Stimulated activated naive CD8-positive, alpha-beta T cell treated with anti-CD3 and anti-CD28 coated beads, Interleukin-15, Interleukin-2, amounts not matched to agents 100 U/mL and 50 U/mL, for 24 hours (primary cell): ENCODE measurements at places on chromosomes 7 and 10.

DNA sequence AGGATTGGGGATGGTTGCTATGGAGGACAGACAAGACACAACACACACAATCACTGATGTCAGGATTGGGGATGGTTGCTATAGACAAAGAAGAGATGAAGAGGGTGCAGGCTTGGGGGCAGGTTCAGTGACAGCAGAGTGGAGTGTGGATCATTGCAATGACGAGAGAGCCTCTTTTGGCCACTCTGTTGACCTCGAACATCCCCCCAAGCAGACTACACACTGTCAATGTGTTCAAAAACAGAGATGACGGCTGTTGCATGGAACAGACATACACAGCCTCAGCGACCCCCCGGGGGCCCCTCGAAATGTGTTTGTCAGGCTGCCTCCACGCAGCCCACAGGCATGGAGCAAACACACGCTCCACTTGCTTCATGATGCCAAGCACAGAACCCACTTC lies 133.0 kb downstream of the PTPRN2 start:
- no peak for DNase-seq

GRCh38 chr10:14150526-14150925 lies 180.2 kb downstream of the FRMD4A start:
- no peak for DNase-seq

GRCh38 chr7:121002-121785 lies 71.2 kb upstream of the FAM20C start:
- no peak for DNase-seq

DNA sequence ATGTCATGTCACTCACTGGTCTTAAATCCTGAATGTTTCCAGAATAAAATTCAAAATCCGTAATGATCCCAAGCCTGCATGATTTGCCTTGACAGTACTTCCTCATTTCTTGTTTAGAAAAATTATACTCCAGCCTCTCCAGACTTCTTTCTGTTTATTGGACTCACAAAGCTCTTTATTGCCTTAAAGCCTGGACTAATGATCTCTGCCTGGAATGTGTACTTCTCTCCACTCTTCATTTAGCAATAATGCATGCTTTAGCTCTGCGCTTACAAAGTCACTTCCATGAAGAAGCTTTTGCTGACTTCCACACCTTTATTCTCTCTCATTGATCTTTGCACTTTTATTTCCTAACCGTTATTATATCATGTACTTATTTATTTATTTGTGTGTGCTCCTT lies 27.4 kb upstream of the SLC26A3 start:
- DNase-seq: no peak

GRCh38 chr10:48773580-48773979 lies 88.9 kb downstream of the WDFY4 start:
- no peak for DNase-seq

- DNase-seq: no peak
Measured at GRCh38 chr10:71513936-71514335, 117.2 kb downstream of the CDH23 start.

DNA sequence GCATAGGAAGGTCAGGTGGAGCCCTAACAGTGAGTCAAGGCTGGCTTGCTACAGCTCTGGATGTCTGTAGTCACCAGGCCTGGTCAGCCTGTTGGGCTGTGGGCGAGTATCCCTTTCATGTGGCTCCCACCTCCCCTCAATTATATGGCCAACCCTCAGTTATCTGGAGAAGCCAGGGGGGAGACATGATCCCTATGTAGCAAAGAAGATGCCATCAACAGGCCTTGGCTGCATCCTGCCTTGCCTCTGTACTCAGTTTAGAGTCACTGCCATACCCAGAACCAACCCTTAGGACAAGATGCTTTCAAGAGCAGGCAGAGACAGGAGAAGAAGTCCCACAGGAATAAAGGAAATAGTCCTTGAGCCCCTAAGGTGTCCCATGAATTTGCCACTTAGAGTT lies 763.9 kb downstream of the GRID1 start:
- DNase-seq: no peak

- no peak for DNase-seq
Measured at GRCh38 chr7:51288896-51289622, 27.6 kb downstream of the COBL start.

DNA sequence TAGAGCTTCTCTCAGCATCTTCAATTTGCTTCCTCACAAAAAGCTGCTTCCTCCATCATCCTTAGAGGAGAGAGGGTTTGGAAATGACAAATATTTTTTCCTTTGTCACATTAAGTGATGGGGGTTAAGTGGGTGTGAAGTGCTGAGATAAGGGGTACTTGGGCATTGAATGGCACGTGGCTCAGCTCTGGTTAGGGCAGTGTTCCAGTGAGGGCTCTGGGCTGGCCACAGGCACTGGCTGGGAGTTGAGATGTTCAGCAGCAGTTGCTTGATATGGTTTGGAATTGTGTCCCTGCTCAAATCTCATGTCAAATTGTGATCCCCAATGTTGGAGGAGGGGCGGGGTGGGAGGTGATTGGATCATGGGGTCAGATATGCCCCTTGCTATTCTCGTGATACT lies 33.7 kb upstream of the CHCHD3 start:
- no peak for DNase-seq

GRCh38 chr7:112529521-112529920 lies 48.7 kb downstream of the LSMEM1 start:
- no peak for DNase-seq

DNA sequence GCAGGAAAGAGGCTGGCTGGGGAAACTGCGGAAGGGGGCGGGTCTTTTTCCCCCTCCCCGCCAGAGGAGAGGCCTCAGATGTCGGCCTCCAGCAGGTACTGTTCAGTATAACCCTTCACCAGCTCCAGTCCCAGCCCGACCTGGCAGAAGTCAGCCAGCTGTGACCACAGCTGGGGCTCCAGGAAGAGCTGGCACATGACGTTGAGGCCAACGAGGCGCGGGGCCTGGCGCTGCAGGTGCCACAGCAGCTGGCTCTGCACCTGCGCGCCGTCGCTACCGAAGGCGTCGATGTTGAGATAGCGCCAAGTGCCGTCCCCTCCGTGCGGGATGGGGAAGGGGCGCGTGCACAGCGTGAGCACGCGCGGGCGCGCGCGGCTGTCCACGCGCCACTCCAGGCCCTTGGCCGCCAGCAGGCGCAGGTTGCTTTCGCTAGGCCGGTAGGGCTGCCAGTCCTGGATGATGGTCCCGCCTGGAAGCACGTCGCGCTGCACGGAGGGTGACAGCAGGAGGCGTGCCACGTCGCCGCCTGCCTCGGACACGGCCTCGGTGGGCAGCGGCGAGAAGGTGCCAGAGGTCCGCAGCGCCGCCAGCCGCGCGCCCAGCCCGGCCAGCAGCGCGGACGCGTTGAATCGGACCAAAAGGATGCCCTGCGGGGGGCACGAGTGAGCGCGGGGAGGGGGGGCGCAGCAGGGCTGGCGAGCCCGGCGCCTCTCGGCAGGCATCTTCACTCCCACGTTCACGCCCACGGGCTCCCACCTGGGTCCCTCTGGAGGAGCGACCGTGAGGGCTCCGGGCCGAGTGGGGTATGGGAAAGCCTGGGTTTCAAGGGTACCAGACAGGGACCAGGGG lies 6.9 kb upstream of the VGF start:
- no peak for DNase-seq

- peak; percentile 62 for DNase-seq
Measured at GRCh38 chr10:80500572-80501380, 36.9 kb upstream of the SH2D4B start.

DNA sequence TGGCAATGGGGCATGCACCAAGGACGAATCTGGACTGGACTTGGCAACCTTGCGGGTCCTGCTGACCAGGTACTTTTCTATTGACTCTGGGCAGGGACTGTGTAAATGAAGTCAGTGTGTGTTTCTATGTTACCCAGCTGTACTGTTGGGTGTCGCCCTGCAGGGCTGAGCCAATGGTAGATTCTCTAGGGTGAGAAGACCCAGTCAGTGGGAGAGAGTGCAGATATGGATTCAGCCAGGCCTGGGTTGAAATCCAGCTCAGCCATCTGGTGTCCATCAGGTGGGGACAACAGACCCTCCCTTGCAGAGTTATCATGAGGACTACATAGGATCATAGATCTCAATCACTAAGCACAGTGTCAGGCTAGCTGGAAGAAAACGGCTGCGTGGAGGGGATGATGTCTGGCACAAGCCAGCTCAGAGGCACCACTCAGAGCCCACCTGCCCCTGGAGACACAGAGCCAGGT lies 4.9 kb upstream of the PPIF start:
- DNase-seq: no peak

DNA sequence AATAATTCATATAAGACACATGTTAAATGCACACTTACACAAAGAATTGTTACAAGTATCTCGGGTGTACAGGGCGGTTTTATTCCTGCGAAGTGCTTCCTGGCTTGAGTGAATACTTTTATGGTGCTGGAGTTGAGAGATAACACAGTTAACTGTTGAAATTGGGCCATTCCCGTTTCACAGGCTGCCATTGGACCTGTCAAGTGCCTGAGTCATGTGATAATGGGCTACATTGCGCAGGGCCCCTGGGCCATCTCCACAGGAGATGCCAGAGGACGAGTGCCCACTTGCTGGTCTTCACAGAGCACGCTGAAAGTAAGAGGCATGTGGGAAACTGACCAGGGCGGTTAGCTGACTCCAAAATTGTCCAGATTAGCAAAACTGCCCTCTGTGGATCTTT lies 4.8 kb downstream of the FBH1 start:
- no peak for DNase-seq

DNA sequence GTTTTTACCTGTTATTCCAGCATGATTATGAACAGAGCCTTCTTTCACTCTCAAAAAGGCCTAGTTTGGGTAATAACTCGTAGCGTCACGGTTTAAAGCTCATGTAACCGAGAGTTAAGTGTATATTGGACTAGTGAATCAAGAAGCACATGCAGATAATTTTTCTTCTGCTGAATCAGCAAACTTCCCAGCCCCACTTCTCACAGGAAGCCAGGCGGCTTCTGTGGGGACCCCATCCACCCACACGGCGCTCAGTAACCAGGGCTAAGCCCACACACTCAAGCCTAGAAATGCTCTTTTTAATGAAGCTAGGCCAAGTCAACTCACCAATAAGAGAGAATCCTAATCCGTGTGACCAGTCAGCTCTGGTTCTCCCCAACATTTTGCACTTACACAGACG lies 191.2 kb upstream of the MGMT start:
- no peak for DNase-seq

DNA sequence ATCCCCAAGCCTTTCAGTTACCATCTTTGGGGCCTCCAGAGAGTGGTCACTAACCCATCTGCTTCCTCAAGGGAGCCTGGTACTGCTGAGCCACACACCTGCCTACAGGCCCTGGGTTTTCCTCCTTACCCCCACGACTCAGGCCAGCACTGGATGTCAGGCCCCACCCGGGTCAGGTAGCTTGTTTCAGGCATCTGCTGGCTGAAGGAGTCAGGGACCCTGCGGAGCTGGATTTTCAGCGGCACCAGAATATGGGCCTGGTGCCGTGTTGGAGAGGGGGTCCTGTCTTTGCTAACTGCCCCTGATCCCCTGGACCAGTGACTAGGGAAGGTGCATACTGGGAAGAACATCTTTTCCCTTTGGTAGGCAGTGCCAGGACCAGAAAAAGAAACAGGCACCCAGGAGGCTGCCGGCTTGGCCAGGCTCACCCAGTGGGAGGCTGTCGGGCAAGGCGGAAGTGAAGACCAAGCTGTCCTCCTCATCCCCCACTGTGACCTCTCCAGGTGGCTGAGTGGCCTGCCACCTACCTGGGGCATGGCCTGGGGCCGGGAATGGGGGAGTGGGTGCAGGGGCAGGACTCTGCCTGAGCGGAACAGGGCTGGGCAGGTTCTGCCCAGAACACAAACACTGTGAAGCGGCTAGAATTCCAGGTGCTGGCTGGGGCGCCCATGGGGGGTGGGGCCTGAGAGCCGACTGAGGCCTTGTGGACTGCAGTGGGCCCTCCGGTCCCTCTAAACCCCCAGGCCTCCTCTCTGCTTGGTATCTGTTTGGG lies 12.4 kb upstream of the SAMD8 start:
- DNase-seq: no peak

GRCh38 chr7:138690495-138690894 lies 10.7 kb downstream of the SVOPL start:
- no peak for DNase-seq

- DNase-seq: no peak
Measured at GRCh38 chr10:107689323-107689722, 524.8 kb upstream of the SORCS1 start.

GRCh38 chr7:26439521-26440232 lies 148.0 kb downstream of the SNX10 start:
- no peak for DNase-seq

DNA sequence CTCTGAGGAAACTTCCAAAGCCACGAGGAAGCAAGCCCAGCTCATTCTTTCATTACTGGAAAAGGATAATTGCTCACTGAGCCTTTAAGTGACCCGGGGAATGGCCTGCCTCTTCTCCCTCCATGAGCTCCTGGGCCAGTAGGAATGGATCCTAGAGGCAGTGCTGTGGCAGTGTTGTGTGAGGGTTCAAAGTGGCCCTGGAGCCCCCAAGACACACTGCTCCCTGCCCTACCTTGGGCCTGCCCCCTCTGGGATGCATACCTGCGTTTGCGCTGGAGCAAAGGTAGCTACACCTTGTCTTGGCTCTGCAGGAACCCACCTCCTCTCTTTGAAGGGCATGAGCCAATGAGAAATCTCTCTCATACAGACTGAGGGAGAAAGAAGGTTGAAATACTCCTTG lies 115.8 kb upstream of the ANLN start:
- no peak for DNase-seq

DNA sequence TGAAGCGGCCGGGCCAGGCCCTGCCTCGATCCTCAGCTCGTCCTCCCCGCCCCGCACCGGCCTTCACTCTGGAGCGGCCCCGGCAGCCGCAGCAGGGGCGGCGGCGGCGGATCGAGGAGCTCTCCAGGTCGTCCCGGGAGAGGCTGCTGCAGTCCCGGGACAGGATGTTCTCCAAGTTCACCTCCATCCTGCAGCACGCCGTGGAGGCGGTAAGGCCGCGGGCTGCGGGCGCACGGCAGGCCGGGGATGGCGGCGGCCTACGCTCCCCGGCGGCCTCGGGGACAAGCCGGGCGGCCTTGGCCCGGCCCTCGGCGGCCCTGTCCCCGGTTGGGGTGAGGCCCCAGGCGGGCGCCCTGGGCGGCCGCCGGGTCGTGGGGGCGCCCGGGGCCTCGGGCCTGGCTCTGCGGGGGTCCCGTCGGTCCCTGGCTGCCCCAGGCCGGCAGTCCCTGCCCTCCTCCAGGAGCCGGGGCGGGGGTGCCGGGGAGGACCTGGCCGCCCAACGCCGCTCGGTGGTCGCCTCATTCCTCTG lies 399 bp downstream of the FHIP2A start:
- no peak for DNase-seq

DNA sequence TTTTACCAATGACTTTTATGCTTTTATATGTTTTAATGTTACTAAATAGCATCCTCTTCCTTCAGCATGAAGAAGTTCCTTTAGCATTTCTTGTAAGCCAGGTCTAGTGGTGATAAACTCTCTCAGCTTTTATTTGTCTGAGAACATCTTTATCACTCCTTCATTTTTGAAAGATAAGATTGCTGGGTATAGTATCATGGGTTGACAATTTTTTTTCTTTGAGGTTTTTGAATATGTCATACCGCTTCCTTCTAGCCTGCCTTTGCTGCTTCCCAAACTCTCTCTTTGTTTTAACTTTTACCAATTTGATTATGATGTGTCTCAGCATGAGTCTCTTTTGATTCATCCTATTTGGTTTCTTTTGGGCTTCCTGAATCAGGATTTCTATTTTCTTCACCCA lies 108.2 kb upstream of the KAT6B start:
- DNase-seq: no peak

GRCh38 chr7:81210137-81211064 lies 291.6 kb upstream of the SEMA3C start:
- DNase-seq: no peak
